ENCODE measurements at places on chromosomes 4 and X.

- peak; percentile 67 for DNase-seq
Observed at GRCh38 chr4:102759831-102760644, 730 bp downstream of the MANBA start.

DNA sequence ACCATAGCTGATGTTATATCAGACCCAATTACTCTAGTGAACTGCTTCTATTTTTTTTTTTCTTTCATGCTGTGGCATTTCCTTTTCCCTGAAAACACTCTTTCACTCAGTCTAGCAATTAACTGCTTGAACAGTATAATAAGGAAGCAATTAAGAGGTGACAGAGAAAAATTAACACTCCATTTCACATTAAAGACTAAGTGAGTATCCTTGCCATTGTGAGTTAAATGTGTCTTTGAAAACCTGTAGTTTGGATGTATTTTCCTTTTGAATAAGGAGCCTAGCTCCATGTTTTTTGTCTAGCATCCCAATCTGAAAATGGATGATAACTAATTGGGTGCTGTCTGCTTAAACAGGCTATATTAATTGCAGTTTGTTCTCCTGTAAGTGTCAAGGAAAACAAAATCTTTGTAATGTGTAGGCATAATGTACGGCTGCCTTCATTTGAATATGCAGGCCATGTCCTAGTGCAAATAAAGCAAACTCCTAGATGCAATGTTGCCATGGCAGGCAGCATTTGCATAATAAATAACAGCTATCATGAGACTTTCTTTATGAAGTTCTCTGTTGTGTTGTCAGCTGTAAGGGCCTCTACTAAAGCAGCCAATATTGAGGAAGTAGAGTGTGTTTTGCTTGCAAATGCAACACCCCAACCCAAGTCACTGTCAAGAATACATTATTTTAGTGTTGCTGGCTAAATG lies 416.7 kb downstream of the ZIC3 start:
- no peak for DNase-seq

- DNase-seq = peak; percentile 88
Observed at GRCh38 chrX:153971124-153971449, 531 bp downstream of the HCFC1 start.

DNA sequence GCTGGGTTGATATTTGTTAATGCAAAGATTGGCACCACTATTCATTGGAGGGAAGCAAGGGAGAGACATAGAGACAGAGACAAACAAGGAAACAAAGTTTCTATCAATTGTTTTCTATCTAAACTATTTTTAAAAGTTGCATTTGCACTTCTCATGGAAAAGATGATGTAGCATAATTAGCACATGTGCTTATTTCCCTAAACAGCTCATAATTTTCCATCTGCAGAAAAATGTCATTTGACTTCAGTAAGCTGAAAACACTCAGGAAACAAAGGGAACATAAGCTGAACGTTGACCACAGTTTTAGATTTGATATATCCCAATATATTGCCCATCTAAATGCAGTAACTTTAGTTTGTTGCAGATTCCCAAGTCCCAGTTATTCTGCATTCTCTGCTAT lies 18.5 kb upstream of the SPP1 start:
- DNase-seq = no peak

GRCh38 chr4:37891260-37892159 lies 626 bp downstream of the TBC1D1 start:
- peak; percentile 80 for DNase-seq

DNA sequence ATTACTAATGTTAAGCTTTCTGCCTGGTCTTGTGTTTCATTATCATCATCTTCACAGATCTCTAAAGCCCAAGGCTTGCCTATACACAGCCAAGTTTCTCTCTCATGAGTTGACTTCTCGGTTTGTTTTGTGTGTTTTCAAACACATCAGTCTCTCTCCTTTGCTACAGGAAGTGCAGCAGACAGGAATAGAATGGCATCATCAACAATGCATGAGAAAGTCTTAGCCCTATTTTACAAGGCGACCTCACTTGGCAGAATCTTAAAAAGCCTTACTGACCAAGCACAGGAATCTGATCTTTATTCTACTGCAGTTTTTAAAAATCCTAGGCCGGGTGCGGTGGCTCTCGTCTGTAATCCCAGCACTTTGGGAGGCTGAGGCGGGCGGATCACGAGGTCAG lies 36.8 kb downstream of the CC2D2A start:
- DNase-seq = no peak

DNA sequence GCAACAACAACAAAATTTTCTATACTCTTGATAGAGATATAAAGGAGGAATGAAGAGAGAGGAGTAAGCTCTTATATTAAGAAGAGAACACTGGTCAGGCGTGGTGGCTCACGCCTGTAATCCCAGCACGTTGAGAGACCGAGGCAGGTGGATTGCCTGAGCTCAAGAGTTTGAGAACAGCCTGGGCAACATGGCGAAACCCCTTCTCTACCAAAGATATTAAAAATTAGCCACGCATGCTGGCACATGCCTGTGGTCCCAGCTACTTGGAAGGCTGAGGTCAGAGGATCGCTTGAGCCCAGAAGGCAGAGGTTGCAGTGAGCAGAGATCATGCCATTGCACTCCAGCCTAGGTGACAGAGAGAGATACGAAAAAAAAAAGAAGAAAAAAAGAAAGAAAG lies 102.4 kb downstream of the TEX11 start:
- no peak for DNase-seq

DNA sequence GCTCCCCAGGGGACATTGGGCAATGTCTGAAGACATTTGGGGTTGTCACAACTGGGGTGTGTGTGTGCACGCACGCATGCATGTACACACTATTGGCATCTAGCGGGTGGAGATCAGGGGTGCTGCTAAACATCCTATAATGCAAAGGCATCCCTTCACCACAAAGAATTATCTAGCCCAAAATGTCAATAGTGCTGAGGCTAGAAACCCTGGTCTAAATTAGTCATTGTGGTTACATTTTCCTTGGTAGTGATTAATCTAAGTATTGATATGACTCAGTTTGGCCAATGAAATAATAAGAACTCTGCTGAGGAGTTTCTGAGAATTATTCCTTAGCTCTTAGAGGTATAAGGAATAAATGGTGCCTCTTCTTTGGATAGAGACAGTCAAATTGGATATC lies 200.2 kb downstream of the CLCN4 start:
- DNase-seq = no peak

DNA sequence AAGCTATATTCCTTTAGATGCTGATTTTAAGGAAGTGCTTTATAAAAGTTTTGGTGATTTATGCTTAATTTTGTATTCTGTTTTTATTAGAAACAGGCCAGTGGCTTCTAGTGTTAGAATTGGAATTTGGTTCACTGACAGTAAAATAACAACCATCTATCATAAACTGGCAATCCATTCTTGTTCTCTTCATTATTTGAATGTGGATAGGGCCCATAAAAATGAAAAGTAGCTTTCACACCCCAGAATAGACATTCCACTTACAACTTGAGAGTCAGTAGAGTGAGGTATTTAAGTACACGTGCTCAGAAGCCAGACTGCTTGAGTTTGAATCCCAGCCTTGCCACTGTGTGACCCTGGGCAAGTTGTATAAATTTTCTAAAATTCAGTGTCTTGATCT lies 232.4 kb upstream of the CTSO start:
- no peak for DNase-seq
